ENCODE measurements at places on chromosomes 13 and 19.

DNA sequence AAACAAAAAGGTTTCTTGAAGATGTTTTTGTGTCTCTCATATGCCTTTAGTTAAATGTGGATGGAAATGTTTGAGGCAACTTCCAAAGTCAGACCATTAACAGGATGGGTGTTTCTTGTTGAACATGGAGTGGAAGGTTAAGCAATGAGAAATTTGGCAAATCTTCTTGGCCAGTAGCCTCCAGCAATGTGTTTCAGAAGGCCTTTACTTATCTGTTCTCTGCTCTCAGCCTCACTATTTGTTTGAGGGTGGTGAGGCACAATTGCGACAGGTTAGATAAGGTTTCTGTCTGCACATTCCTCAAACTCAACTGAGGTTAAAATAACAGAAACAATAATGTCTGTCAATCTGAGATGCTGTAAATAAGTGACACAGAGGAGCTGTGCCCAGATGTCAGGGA is 1019.0 kb downstream of the DIAPH3 start:
- DNase-seq = no peak

GRCh38 chr13:113140677-113141600 is 17.5 kb upstream of the PROZ start:
- DNase-seq = no peak

- DNase-seq = no peak
Measured at GRCh38 chr19:13979686-13980085, 26.4 kb downstream of the RFX1 start.

- DNase-seq = no peak
Measured at GRCh38 chr19:2423915-2424685, 3.3 kb downstream of the TIMM13 start.

- DNase-seq = no peak
Measured at GRCh38 chr19:34686455-34686854, 9.0 kb downstream of the ZNF302 start.

GRCh38 chr19:50580970-50581634 is 12.9 kb upstream of the LRRC4B start:
- no peak for DNase-seq

DNA sequence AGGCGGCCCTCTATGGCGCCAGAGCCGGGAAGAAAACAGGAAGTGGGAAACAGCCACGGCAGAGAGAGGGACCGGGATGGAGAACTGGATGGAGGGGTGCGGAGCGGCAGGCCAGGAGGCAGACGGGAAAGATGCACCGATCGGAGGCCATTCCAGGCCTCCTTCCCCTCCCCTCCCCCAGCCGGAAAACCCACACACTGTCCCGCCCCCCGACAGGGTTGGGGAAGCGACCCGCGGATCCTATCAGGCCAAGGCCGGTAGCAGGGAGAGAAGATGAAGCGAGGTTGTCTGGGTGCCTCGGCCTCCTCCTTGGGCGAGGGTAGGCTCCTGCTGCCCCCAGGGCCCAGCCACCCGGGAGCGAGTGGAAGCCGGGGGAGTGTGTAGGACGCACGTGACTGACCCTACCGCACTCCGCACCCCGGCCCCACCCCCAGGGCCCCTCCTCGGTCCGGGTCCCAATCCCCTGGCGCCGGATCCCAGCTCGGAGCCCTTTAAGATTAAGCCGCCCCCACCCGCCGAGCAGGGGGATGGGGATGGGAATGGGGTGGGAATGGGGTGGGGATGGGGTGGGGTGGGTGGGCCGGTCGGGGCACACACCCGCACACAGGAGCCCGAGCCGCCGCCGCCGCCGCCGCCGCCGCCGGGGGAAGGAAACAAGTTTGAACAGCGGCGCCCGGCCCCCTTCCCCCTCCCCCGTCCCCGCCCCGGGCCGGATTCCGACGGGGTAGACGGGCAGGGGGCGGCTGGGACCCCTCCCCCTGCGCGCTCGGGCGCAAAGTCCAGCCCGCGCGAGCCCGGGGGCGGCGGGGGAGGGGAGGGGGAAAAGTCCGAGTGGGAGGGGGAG is 1.5 kb downstream of the ERF start:
- DNase-seq = peak; percentile 28

DNA sequence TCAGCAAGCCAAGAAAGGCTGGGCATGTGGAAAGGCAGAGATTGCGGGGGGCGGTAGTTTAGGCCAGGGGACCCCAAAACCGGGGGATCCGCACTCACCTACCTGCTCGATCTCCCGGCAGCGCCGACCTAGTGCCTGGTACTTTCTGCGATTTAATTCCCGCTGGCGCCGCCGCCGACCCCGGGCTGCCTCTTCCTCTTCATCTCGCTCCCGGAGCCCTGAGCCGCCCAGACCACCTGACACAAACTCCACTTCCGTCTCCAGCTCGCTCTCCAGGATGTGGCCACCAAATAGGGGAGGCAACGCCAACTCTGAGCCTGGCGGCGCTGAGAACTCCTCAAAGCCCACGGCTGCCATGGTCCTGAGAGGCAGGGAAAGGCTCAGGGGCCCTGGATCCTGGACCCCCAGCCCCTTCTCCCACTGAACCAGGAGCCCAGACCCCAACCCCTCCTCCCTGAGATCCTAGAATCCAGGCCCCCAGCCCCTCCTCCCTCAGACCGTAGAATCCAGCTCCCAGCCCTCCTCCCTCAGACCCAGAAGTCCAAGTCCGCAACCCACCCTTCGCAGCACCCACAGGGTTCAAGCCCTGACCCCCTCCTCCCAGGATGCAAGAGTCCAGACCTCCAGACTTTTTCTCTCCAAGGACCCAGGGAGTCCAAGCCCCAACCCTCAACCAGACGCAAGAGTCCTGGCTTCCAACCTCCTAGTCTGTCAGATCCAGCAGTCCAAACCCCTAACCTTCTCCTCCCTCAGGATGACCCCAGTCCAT is 933 bp downstream of the TFPT start:
- DNase-seq = peak; percentile 20

- DNase-seq = peak; percentile 61
Measured at GRCh38 chr19:24140099-24140498, 53.1 kb downstream of the ZNF254 start.

DNA sequence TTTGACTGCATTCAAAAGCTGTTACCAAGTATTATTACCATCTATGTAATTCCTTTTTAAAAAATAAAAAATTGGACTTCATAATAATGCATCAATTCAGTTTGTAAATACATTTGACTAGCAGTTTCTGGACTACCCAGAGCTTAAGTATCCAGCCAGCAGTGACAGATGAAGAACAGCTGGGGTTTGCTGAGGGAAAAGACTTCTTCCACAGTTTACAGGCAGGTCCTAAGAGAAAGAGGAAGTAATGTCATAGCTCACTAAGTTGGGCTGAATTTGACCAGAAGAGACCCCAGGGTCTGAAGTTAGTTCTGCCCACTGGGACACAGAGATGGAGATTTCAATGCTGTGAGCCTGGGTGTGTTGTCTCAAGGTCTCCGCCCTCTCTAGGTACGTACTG is 96.4 kb downstream of the MBNL2 start:
- DNase-seq = no peak

GRCh38 chr13:27211271-27211670 is 39.7 kb upstream of the USP12 start:
- no peak for DNase-seq

DNA sequence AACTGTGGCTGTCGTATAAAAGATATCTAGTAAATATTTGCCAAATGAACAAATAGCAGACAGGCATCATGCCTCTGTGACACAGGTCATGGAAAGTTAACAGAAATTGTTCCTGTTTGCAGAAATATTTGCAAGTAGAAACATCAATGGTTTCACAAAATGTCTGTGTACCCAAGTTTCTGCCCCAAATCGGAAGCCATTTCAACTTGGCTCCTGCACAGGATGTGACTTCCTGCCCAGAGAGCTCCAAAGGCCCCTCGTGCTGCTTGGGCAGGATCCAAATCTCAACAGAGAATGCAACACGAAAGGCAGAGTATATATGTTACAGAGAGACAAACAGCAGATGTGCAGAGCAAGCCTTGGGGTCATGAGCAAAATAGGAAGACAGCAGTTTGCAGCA is 95.5 kb upstream of the SERP2 start:
- no peak for DNase-seq

- DNase-seq = no peak
Measured at GRCh38 chr19:5250127-5250659, 90.4 kb downstream of the PTPRS start.

- DNase-seq = no peak
Measured at GRCh38 chr13:32840989-32841713, 175.1 kb upstream of the KL start.

DNA sequence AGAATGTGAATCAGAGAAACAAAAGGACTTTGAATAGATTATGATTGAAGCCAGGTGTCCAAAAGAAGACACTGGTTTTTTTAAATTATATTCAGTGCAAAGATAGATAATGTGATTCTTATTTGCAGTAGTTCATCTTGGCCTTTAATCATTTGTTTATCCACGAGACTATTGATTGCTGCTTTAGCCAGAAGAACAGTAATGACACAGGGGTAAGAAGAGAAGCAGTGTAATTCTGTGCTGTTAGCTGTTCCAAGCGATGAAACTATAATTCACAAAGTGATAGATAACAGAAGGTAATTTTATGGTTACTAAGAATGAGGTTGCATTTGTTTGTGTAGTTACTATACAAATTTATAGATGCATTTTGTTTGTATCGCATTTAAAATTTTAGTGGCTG is 311.6 kb downstream of the MZT1 start:
- no peak for DNase-seq

- DNase-seq = peak; percentile 2
Measured at GRCh38 chr13:95403349-95404140, 102.3 kb upstream of the ABCC4 start.

- DNase-seq = no peak
Measured at GRCh38 chr19:16184665-16185122, 516 bp upstream of the FAM32A start.

- DNase-seq = no peak
Measured at GRCh38 chr19:50548191-50549058, 19.8 kb downstream of the LRRC4B start.

GRCh38 chr19:40165362-40165937 is 25.8 kb upstream of the MAP3K10 start:
- DNase-seq = peak; percentile 4

GRCh38 chr19:46374536-46375475 is 27.9 kb downstream of the PPP5C start:
- no peak for DNase-seq

DNA sequence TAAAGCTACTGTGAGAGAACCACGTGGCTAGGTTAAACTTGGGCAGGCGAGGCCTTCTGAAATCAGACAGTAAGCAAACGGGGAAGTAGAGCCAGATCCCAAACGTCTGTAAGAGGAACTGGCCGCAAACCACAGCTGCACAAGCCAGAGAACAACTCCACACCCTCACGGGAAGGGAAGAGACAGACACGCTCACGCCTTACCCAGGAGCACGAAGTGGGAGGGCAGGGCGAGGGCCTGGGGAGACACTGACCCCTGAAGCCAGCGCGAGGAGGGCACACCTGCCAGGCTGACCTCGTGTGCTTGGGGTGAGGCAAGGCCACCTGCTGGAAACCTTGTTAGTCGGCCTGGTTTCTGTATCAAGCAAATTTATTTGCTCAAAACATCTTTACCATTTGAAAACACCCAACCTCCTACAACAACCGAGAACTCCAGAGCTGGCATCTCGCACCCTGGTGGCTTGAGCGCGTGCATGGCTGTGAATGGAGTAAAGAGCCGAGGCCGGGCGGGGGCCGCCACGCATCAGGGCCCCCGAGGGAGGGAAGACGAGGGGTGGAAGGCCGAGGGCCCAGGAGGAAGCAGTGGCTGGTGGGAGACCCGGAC is 7.3 kb downstream of the POLR2E start:
- DNase-seq = no peak

- DNase-seq = no peak
Measured at GRCh38 chr13:112776354-112776753, 86.5 kb downstream of the ATP11A start.

DNA sequence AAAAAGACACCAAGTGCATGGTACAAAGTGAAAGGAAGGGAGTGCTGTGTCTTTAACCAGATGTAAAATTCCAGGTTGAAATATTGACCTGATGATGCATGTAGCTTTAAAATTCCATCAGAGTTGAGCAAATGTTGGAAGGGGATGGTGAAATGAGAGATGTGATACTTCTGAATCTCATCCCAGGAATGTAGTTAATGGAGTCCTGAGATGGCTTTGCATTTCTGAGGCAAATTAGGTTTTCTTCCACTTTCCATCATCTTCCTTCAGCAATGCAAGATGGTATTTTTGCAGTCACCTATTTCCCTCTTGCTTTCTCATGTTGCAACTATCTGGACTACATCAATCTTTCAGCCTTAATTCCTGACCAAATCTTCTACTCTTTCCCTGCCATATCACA is 194.1 kb upstream of the MIR17HG start:
- DNase-seq = peak; percentile 53

GRCh38 chr19:4049432-4049831 is 17.3 kb downstream of the ZBTB7A start:
- no peak for DNase-seq

- DNase-seq = peak; percentile 55
Measured at GRCh38 chr13:73000027-73000674, 58.7 kb upstream of the KLF5 start.

- no peak for DNase-seq
Measured at GRCh38 chr13:79990048-79990447, 350.9 kb downstream of the SPRY2 start.

Measured in astrocyte of the spinal cord (primary cell).